ENCODE measurements at places on chromosomes 16 and 17.

DNA sequence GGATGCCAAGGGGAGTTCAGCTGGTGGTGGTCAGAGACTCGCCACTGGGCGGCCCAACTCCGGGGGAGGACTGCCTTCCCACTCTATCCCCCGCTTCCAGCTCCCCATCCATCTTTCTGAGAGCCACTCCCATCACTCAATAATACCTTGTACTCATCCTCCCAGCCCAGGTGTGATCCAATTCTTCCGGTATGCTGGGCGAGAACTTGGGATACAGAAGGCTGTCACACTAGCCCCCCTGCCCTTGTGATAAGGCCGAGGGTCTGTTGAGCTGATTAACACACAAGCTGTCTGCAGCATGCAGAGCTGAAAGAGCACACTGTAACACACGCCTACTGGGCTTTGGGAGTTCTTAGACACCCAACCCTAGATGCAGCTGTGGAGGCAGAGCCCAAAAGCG, 460.4 kb upstream of the EEF2KMT start:
- no peak for DNase-seq

GRCh38 chr17:4378626-4379025, 12.2 kb upstream of the UBE2G1 start:
- no peak for DNase-seq

GRCh38 chr16:67392301-67393059, 818 bp downstream of the TPPP3 start:
- DNase-seq: no peak

GRCh38 chr16:56858374-56858773, 6.6 kb upstream of the SLC12A3 start:
- DNase-seq: no peak

DNA sequence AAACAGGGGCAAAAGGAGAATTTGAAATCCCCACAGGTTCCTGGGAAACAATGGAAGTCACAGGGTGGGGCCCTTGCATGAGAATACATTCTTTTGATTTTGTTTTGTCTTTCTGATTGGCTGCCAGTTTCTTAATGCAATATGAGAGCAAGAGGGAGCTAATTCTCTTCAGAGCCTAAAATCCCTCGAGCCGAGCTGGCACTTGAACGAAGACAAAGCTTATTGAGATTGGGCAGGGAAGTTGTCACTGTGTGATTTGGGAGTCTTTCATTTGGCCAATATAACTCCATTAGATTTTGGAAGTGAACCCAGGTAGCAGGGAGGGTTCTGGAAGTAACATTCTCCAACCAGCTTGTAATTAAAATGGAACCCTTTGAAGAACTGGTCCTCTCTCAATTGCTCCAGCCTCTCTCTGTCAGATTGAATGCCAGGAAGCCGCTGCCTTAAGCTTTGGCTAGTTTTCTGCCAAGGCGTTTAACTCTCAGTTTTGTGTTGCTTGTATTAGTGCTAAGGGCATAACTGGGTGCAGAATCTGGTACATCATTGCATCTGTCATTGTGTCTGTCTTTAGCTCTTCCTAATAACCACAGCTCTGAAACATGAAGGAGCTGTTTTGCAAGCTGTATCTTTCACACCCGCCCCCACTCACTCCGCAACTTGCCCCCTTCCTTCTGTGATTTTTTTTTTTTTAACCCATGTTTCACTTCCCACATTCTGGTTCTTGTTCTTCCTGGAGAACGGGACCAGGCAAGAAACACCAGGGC, 272.0 kb downstream of the MAF start:
- DNase-seq: no peak

DNA sequence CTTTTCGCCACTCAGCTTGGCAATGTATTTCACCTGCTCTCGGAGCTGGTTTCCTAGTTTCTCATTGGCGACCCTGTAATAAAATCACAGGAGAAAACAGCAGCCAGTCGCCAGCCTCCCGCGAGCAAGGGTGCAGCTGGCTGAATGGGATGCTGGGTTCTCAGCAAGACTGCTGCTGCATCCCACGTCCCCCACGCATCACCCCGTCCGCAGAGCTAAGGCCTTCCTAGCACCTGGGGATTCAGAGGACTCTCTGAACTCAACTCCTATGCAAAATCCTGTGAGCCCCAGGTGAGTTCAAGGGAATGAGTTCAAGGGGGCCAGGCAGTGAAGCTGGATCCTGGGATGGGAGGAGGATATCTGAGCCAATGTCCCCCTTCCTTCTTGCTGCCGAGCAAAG, 29.3 kb downstream of the DHX38 start:
- no peak for DNase-seq

DNA sequence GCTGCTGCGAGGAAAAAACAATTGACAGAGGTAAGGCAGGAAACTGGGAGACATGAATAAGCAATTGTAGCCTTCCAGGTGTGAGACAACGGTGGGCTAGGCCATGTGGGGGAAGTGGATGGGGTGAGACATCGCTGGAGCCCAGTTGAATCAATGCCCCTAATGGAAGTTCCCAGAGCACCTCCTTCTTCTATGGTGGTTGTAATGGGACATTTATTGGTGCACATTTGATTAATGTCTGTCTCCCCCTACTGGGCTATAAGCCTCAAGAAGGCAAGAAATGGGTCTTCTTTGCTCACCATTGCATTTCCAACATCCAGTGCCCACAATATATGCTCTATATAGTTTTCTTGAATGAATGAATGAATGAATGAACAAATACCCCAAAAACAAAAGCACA, 22.7 kb upstream of the CD300E start:
- no peak for DNase-seq

DNA sequence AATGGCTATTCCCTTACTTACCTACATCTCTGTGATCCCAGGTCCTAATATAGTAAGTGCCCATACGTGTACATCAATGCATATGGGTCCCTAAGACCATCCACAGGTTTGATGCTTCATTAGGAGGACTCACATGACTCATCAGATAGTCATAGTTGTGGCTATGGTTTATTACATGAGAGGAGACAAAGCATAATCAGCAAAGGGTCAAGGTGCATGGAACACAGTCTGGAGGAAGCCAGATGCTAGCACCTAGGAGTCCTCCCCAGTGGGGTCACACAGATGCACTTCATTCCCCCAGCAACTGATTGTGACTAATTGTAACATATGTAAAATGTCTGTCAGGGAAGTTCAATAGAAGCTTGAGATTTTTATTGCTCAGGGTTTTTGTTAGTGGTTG, 42.8 kb downstream of the PHKB start:
- DNase-seq: no peak

DNA sequence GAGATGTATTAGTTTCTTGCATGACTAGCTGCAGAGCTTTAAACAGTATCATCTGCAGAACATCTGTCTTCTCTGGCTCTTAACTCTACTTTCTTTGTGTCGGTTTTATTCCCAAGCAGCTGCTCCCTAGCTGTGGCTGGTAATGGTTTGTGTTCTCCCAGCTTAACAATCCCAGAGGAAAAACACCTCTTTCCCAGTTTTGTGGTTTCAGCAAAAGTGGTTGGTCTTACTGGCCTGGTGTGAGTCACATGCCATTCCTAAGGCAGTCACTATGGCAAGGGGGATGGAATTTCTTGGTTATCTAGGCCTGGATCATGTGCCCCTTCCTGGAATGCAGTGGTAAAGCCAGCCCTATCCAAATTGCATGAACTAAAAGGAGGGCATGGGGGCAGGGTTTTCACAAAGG, 27.5 kb downstream of the OMG start:
- no peak for DNase-seq

- no peak for DNase-seq
Measured at GRCh38 chr17:19449656-19450055, 38.6 kb downstream of the RNF112 start.

DNA sequence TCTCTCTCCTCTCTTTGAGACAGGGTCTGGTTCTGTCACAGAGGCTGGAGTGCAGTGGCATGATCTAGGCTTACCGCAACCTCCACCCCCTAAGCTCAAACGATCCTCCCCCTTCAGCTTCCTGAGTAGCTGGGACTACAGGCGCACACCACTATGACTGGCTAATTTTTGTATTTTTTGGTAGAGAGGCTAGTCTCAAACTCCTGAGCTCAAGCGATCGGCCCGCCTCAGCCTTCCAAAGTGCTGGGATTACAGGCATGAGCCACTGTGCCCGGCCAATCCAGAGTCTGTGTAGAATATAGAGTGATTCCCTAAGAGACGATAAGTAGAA, 65.8 kb upstream of the RPH3AL start:
- no peak for DNase-seq

GRCh38 chr17:62966426-62967204, 580 bp downstream of the TANC2 start:
- no peak for DNase-seq
